ENCODE measurements at places on chromosomes 4 and X.

DNA sequence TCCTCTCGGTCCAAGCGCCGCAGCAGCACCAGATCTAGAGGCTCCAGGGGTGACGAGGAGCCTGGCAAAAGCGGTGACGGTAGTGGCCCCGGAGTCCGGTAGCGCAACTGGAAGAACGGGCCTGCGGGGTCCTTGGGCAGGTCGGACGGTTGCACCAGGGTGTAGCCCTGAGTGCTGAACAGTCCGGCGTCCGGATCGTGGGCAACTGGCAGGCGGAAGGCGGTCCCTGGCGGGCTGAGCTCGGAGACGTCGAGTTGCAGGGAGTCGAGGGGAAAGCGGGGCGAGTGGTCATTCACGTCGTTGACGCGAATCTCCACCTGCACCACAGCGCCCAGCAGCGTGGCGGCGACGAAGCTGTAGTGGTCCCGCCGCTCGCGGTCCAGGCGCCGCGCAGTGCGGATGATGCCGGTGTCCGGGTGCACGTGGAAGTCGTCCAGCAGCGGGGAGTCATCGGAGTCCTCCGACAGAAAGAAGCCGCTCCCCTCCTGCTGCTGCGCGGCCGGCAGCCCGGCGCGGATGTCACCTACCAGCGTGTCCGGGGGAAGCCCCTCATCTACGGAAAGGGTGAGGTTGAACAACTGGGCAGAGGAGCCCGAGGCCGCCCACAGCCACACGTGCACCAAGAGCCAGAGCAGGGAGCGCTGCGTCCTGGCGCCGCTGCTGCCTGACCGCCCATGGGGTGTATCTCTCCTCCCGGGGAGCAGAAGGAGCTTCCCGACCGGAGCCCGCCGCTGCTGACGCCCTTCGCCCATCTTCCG, 837 bp downstream of the DCHS2 start:
- no peak for DNase-seq

DNA sequence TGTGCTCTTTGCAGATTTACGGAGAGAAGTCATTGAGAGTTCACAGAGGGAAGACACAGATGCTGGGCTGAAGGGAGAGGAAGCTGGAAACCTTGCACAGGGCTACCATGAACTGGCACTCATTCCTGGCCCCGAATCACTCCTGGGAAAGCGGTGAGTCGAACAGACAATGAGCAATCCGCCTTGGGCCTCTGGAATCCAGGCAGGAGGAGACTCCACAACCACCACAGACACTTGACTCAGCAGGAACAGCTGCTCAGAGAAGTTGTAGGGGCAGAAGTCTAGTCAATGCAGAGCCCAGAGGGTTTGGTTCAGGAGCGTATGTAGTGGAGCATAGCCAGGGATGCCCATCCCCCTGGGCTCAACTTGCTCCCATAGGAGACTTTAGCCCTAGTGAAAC, 62.8 kb upstream of the GRIA3 start:
- DNase-seq, result no peak

GRCh38 chrX:41389311-41389888, 55.4 kb downstream of the DDX3X start:
- no peak for DNase-seq

- DNase-seq, result no peak
These were observed 765.7 kb upstream of the POU3F4 start for GRCh38 chrX:82742351-82742750.

DNA sequence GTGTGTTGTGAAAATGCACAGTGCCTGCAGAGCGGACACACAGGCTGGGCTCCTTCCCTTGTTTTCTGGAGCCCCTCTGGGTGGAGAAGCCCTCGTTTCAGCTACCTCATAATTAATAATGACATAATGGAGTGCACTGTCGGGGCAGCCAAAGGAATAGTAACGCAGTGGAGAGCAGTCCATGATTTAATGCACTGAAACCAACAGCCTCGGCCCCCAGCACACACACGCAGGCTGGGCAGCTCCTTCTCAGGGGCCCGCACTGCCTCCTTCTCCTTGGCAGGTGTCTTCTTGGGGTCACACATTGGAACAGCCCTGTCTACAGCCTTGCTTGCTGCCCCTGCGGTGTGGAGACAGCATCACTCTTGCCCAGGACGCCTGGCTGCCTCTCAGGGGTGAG, 89.2 kb downstream of the DCTD start:
- DNase-seq, result no peak

DNA sequence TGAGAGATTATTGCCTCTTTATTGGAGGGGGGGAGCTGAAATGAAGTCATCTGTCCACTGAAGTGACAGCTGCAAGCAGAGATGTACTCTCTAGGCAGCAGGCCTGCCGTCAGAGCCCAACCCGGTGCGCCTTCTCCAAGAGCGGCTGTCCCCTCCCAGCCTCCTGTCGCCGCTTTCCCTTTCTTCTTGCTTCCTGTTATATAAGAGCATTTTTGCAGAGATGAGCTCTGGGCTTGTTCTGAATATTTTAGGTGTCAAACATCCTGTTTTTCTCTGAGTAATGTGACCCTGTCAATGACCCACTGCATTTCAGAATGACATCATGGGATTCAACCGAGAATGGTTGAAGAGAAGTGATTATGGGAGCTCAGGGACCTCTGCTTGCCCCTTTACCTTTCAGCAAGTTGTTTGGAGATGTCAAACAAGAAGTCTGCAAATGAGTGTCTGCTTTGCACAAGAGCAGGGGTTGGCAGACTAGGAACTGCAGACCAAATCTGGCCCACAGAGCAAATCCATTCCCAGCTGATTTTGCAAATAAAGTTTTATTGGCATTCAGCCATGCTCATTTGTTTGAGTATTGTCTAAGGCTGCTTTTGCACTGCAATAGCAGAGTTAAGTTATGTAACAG, 79.9 kb downstream of the SLC9A6 start:
- no peak for DNase-seq

- DNase-seq, result no peak
These were observed 13.8 kb upstream of the SH3TC1 start for GRCh38 chr4:8185295-8185694.
